Stimulated activated CD4-positive, alpha-beta T cell treated with anti-CD3 and anti-CD28 coated beads, Interleukin-1b, Interleukin-23, amount 100 ng/mL, for 4 hours (primary cell): ENCODE measurements at places on chromosomes 4 and X.

GRCh38 chr4:1910643-1911042 lies 39.5 kb downstream of the NSD2 start:
- no peak for DNase-seq

- no peak for DNase-seq
These were observed 232.3 kb upstream of the RPS6KA3 start for GRCh38 chrX:20498851-20499635.

DNA sequence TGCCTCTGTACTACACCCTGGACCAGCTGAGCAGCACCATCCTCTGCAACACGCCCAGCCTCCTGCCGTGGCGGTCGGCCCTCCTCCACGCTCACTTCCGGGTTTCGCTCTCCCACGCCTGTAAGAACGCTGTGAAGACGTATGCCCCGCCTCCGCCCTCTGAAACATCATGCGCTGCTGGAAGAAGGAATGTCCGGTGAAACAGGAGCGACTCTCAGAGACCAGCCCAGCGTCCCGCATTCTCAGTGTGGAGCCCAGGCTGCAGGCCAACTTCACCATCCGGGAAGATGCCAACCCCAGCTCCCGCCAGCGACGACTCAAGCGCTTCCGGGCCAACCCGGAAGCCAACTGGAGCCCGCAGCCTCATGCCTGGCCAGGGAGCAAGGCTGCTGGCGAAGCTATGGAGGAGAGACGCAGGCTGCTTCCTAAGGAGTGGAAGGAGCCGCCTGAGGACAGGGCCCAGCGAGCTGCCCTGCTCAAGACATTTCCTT lies 186.1 kb upstream of the SLITRK2 start:
- no peak for DNase-seq

DNA sequence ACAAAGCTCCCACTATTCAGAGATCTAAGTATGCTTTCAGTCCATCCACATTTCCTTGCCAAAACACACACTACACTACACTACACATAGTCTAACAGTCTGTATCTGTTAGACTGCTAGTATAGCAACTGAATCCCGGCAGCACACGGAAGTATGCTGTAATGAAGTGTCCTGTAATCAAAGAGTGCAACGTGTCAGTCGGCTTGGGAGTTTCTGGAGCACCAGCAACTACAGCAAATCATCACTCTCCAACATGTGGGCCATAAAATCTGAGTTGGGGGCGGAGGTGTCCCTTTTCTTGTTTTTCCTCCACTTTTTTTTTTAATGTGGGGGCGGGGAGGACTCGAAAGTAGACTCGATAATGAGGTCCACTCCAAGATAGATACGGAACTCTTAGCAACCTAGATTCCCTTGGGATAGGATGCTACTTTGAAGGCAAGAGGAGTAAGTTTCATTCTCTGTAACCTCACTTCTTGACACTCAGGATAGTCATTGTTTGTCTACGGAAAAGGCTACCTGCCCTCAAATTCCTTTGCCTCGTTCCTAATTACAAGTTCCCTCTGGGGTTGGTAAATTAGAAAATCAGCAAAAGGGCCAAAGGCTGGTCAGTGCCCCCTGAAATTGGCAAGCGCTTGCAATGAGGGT lies 722 bp downstream of the SLC10A7 start:
- DNase-seq: no peak

DNA sequence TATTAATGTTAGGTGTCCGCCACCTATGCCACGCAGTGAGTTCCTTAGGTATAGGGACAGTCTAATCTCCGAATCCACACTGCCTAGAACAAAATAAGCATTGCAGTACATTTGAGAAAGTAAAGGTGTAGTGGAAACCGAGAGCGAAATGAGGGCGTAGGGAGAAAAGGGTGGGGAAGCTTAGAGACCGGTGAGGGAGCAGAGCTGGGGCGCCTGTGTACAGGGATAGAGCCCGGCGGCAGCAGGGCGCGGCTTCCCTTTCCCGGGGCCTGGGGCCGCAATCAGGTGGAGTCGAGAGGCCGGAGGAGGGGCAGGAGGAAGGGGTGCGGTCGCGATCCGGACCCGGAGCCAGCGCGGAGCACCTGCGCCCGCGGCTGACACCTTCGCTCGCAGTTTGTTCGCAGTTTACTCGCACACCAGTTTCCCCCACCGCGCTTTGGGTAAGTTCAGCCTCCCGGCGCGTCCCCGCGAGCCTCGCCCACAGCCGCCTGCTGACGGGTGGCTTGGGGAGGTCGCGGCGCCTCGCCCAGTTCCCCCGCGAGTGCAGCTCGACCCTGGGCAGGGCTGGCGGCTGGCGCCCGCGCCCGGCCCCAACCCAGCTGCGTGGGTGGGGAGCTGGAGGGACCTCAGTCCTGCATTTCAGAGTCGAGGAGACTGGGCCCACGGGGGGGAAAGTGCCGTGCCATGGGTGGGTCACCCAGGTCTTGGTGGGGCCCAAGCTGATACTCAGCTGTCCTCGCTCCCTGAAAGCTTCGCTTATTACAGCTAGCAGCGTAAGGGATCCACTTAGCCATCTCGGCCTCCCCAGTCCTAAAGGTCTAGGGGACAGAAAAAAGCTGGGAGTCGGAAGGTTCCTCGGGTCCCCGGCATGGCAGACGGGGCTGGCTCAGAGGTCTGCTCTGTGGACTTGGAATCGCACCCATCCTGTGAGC lies at the start of gene ANXA3:
Gene ANXA3 (plus strand): TSS at position 351 of the 932 bp plus-strand sequence. CDS start 2,704 bp downstream, outside the sequence.
- no peak for DNase-seq

DNA sequence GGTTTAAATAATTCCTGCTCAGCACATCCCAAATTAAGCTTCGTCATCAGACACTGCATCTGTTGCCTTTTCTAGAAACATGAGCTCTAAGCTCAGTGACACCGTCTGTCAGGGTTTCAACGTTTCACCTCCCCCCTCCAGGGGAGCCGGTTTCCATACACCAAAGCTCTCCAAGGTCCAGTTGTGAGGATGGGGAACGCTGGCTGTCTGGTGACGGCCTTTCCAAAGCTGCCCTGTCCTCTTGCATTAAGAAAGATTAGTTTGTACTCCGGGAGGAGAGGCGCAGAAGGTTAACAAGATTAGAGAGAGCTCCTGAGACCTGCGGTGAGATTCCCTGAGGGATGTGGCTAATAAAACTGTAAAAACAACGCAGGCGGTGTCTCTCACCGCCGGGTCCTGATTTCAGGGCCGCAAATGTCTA lies 43.2 kb downstream of the ASMT start:
- no peak for DNase-seq

DNA sequence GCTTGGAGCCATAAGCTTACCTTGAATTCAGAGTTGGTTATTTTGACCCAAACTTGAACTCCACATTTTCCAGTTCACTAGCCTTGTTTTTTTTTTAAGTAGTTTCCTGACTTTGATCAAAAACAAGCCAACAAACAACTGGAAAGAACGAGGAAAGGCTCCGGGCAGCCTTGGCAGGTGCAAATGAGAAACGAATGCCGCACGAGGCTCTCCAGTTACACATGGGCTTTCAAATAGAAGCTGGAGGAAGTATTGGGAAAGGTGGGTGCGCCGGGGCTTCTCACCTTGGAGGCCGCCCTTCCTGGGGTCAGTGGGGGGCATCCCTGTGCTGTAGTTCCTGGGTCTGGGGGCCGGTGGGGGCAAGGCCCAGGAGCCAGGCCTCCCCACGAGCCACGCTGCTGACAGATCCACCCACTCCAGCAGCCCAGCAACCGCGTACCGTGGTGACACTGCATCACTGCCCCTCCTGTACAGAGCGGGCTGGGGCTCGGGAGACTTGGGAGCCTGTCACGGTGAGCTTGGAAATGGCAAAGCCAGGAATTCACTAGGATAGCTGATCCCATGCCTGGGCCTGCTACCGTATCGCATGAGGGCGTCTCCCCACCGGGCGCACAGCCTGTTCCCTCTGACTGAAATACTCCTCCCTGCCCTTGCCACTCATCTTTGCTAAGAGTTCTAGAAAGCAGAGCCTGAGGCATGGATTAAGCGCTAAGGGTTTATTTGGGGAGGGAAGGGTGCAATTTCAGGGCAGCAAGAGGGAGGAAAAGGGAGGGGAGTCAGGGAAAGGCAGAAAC lies 50.9 kb upstream of the ADRA2C start:
- DNase-seq: no peak

GRCh38 chr4:73257651-73258435 lies 755 bp downstream of the ANKRD17 start:
- DNase-seq: peak; percentile 21

DNA sequence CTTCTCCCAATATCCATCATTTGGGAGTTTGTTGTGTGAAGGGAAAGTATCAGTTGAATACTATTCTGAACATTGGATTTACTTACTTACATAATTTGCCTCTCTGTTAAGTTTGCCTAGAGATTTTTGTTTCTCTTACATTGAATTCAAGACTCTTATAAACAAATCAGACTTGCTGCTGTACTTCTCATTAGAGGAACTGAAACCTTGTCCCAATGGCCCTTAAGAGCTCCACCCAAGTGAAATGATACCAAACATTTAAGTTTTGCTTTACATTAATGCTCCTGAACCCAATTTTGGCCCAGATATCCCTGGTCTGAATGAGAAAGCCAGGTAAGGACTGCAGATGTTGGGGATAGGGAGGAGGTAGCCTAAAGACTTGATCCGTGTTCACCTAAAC lies 32.0 kb downstream of the HAND2 start:
- DNase-seq: no peak

- DNase-seq: no peak
These were observed 202.9 kb upstream of the NPY2R start for GRCh38 chr4:155005395-155006090.

DNA sequence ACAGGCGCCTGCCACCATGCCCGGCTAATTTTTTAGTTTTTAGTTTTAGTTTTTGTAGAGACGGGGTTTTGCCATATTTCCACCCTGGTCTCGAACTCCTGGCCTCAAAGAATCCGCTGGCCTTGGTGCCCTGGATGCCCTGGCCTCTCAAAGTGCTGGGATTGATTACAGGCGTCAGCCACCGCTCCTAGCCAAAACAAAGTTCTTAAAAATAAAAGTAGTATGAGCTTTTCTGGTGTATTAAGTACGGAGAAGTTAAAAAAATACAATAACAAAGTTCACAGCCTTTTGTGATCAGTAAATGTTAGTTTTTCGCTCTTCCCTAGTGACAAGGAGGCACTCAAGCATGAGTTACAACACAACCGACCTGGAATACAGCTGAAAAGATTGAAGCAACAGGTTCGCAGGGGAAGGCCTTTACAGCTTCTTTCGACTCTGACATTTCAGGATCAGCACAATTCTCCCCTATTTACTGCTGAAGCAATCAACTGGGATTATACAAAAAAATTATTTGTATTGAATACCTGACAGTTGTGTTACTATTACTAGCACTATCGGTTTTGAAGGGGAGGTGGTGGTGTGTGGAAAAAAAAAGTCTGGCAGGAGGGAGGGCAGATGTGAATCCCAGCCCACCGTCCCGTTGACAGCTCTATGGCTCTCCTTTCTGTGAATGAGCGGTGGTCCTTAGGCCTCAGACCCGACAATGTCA lies 893 bp upstream of the METAP1 start:
- DNase-seq: no peak

DNA sequence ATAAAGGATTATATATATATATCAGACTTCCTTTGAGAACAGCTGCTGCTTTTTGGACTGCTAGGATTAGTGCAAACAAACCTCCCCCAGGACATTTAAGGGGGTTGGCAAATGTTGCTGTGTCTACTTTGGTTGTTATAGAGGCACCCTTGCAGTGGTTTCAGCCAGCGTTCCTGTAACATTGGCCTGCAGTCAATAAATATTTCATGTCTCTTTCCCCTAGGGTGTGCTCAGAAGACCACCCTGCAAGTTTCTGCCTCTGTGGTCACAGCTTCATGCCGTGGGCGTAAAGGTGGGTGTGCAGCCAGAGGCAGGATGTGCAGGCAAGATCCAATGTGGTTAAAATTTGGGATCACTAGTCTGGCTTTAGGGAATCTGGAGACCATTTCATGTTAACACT lies 28.9 kb downstream of the FGF5 start:
- no peak for DNase-seq

- DNase-seq: no peak
These were observed 4.6 kb downstream of the SLC38A5 start for GRCh38 chrX:48465336-48465933.

DNA sequence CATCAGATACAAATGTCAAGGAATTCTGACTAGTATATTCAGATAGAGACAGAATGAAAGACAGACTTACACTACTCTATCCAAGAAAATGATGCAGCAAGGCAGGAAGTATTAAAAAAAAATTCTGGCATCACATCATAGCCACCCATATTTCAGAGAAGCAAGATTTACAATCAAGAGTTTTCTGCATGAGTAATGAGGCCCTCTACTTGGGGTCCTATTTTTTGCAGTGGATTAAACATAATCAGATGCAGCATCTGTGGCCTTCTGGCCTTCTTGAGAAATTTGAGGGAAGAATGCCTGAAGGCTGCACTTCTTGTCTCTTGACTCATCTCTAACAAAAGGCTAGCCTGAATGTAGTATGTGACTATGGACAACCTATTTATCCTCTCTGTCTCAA lies 48.2 kb upstream of the SLIT2 start:
- DNase-seq: no peak

DNA sequence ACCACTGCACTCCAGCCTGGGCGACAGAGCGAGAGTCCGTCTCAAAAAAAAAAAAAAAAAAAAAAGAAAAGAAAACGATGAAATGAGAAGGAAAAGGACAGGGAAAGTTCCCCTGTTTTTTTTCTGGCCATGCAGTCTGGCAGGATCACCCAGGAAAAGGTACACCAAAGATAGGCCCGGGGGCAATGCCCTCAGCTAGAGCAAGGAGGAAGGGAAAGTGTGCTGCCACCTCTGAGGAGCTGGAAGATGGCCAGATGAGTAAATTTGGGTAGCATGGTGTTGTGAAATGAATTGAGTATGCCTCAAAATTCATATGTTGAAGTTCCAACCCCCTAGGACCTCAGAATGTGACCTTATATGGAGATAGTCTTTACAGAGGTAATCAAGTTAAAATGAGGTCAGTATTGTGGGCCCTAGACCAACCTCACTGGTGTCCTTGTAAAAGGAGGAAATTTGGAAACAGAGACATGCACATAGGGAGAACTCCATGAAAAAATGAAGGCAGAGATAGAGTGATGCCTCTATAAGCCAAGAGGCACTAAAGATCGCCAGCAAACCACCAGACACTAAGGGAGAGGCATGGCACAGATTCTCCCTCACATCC lies 28.9 kb downstream of the MAOB start:
- no peak for DNase-seq

DNA sequence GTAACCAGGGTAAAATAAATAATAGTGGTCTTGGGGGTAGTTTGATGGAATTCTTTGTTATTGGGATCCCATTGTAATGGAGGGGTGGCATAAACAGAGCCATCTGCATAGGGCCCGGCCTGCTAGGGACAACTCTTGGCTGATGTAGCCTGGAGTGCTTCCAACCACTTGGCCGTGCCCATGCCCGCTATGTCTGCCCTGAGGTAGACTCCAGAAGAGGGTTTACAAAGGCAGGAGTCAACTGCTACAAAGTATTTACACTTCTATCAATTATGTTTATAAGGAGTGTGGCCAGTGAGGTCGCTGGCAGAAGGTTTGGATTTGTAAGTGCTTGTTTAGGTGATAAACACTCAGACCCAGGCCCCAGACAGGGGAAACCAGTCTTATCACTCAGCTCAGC lies 8.1 kb downstream of the RASL11B start:
- DNase-seq: no peak

DNA sequence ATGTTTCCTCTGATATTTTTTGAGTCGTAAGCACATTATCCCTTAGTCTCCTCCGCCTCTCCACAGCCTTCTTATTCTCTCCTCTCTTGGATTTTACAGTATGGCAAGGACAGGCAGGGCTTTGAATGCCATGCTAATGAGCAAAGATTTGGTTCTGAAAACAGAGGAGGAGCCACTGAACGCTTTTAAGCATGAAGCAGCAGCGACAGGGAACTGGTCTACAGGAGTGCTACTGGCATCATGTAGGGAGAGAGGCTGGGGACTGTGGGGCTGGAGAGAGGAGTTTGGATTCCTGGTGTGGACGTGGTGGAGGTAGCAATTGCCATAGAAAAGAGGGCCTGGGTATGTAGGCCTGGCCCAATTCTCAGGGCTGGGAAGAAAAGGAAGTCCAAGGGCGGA lies 4.6 kb upstream of the CD99L2 start:
- DNase-seq: no peak
